ENCODE measurements at places on chromosomes 5 and 9.

DNA sequence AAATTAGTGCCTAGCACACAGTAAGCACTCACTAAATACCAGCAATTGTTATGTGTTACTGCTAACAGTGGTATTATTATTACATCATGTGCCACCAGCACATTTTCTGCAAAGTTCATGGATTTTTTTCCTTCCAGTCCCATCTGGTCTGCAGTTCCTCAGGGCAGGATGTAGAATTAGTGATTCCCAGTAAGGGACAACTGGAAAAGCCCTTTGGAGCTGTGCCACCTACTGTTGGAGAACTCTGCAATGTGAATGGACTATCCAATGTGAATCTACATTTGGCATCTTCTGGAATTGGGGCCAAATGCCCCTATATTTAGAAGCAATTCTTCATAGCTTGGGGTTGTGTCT, 154.0 kb downstream of the CDH6 start:
- no peak for DNase-seq

DNA sequence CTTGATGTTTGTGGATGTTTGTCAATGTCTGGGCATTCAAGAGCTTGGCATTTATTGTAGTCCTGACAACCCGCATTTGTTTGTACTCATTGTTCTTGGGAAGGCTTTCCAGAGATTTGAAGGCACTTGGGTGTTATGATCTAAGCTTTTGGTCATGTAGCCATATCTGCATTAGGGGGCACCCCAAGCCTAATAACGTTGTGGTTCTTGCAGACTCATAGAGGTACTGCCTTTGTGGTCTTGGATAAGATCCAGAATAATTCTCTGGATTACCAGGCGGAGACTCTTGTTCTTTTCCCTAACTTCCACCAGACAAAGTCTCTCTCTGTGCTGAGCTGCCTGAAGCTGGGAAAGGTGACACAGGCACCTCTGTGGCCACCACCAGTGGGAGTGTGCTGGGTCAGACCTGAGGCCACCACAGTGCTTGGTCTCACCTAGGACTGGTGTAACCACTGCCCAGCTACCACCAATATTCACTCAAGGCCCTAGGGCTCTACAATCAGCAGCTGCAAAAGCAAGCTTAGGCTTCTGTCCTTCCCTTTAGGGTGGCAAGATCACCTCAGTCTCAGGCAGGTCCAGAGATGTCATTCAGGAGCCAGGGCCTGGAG, 144.4 kb upstream of the TAS2R1 start:
- DNase-seq, result no peak

GRCh38 chr9:136363949-136364748, 605 bp upstream of the DNLZ start:
- DNase-seq, result no peak

GRCh38 chr9:135759676-135760300, 57.8 kb downstream of the KCNT1 start:
- no peak for DNase-seq
